ENCODE measurements at places on chromosomes 7 and 10.

DNA sequence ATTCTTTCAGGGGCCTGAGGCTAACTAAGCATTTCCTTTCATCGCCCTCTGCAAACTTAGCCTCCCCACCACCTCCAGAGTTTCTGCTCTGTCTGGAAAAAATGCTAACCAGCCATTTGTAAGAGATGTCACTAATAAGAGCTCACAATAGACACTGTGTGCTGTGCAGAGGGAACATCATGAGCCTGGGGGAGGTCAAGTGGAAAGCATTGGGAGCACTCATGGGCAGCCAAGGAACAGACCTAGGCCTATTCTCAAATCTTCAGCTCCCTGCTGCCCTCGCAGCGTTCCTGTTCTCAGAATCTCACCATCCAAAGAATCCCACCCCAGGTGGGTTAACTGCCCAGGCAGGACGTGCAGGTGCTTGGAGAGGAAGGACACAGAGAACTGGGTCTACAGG is 27.1 kb upstream of the GPAM start:
- DNase-seq: no peak

DNA sequence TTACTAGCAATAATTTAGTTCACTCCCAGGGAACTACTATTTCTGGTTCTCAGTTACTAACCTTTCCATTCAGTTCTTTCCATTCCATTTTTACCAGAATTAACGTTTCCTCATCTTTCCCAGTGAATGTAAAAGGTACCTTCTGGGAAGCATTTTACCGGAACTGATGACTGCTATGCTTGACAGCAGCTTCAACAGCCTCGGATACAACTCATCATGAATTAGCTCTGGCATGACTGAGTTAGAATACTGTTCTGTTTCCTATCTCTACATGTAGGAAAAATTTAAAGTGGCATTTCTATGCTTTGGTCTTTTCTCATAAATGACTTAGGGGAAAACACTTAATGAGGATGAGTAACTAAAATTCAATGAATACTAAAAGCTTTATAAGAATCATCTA is 18.6 kb downstream of the TAS2R41 start:
- DNase-seq: no peak

DNA sequence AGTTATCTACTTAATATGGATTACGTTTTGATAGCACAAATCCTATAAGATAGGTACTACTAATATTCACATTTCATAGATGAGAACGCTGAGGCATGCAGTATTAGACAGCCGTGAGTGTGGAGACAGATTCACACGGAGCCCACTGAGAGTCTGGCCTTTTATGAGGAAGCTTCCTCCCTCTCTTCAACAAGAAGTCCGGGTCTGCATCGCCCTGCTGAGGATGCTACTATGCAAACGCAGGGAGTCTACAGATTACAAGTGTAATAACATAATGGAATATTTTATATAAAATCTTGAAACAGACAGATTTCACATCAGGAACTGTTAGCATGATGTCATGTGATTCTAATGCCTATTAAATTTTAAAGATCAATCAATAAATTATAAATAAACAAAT is 255.9 kb upstream of the GLI3 start:
- DNase-seq: no peak

DNA sequence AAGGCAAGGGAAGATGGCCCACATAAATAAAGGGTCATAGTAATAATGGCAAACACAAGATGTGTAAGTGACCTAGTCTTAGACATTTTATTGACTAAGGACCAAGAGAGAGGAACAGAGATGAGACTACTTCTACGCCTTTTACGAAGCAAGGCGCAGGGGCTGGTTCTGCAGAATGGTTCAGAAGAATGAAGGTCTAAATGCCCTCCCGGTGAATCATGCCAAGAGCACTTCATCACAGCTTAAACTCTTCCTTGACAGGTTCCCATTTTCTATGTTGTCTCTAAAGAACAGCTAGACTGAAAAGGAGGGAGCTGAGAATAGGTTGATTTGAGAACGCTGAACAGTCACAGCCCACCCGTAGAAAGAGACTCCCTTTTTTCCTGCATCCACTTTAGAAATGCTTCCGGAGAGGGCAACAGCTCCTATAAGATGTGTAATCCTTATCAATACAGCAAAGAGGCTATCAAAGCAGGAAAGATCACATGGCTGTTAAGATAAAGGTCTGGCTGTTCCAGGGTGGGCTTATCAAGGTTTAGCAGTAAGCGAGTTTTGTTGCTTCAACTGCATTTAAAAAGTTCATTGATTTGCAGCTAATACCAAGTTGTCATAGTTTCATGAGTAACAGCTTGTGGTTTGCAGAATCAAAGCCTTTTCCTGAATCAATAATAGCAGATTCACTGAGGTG is 93.4 kb upstream of the AUTS2 start:
- DNase-seq: no peak

DNA sequence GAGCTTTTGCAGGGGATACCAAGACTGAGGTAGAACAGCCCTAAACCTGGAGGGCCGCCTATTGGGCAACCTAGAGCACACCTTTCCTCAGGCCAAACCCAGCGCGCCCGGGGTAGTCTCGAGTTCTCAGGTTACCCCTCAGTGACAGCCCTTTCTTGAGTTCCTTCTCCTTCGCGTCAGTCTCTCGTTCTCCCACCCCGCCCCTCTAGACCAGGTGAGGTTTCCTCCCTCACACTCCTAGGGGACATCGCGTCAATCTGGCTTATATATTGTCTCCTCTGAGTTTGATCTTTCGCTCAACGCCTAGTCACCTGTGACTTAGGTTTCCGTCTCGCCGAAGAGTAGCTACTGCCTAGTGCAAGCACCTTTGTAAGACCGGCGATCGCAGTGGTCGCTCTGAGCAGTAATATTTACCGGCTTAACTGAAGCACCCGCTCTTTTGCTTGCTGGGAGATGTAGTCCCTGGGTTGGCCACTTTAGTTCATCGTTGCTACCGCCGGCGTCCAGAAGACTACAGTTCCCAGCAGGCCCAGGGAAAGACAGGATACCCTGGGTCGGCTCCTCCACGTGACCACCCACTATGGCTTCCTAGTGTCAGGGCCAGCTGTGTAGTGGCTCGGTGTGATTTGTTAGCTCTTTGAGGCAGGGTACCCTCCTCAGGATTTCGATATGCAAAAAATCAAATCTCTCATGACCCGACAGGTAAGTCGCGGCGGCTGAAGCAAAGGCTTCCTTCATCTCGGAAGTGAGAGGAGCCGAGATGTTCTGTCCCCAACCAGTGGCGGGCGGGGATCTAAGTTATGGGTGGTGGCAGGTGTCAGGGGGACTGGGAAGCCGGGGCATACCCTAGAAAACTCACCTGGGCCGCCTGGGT is at the start of gene VPS50:
Gene VPS50 (plus strand): TSS at position 568 of the 874 bp plus-strand sequence. CDS start 102 bp downstream, at position 670.
- peak; percentile 90 for DNase-seq

DNA sequence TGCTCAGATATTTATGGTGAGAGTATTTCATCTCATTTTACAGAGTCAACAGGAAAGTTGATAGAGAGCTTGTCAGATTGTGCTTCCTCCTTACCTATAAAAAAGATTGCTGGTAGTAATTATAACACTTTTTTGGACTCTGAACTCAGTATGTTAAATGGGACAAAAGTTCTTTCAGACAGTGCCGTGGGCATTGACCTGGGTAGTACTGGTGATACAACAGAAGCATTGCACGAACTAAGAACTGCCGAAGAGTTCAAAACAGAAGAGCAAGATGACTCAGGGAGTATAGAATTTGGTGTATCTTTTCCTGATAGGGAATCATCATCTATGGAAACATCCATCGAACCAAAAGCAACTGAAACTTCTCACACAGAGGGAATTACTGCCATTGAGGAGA is 58.6 kb downstream of the LOXL4 start:
- DNase-seq: no peak

GRCh38 chr7:133563251-133563650 is 310.4 kb downstream of the EXOC4 start:
- DNase-seq: no peak

DNA sequence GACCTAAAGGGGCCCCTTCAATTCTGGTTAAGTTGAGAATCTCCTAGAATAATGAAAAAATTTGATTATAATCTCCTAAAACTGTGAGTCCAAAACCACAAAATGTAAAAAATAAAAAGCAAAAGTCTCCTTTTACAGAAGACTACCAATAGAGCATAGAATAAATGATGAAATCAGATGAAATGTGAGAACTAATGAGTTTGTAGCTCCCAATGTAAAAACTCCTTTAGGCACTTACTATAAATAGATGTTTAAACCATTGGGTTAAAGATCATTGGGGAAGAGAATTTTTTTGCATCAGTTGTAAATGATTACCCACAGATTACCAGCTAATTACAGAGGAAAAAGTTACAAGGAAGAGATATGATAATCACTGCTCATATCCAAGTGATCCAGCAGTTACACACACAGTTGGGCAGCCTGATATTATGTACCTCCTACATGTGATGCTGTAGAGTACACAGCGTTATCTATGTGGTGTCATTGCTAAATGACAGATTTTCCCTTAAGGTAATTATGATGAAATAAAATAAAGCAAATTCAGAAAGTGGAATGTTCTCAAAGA is 282.7 kb upstream of the SEMA3D start:
- DNase-seq: no peak

GRCh38 chr10:91051829-91052228 is 130.9 kb upstream of the ANKRD1 start:
- no peak for DNase-seq

- DNase-seq: no peak
Measured at GRCh38 chr10:119496273-119496672, 46.2 kb downstream of the RGS10 start.

- no peak for DNase-seq
Measured at GRCh38 chr10:114925587-114926586, 12.1 kb upstream of the TRUB1 start.

Measured in SK-N-SH (cell line).